Uterus (tissue), 4 donors: ENCODE measurements at places on chromosomes 7 and 10. TPM values are rescaled to one million over a fixed set of nuclear protein-coding genes. Genes with fewer than 3 reads are reported as not detected.

Gene RNF133
- 3.8 TPM for total RNA-seq

Gene CYP2C19
- not detected for total RNA-seq

GRCh38 chr10:78973901-78974616 is 94.7 kb upstream of the ZMIZ1 start:
- no peak for DNase-seq

Gene MMD2
- total RNA-seq: not detected

Gene CNPY1
- total RNA-seq: not detected

DNA sequence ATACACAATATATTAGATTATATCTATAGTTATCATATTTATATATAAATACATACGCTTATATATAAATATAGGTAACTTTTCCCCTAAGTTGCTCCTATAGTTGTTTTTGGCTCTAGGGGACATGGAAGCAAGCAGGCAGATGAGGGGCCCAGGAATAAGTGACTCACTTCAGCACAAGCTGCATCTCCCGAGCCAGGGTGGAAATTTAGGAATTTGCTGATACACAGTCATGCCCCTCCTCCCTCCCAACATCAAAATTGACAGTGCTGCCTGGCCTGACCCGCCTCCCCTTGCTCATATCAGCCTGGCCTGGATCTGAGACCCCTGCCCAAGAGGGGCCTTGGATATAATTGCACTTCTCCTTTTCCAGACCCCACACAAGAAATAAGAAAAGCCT is 33.8 kb downstream of the MKI67 start:
- no peak for DNase-seq

Gene RBM48
- 24.1 TPM for total RNA-seq

Gene SFTPA2
- not detected for total RNA-seq

Gene FAM24B
- total RNA-seq: 2.3 TPM

GRCh38 chr7:87105401-87105800 is 45.9 kb upstream of the ELAPOR2 start:
- no peak for DNase-seq

Gene IL2RA
- total RNA-seq: 0.15 TPM

- no peak for DNase-seq
Observed at GRCh38 chr7:65409363-65409762, 35.7 kb downstream of the ZNF92 start.

Gene ACHE
- 10.7 TPM for total RNA-seq

- DNase-seq: no peak
Observed at GRCh38 chr7:39317107-39317506, 249.1 kb upstream of the YAE1 start.

Gene GJC3
- 0.79 TPM for total RNA-seq

- no peak for DNase-seq
Observed at GRCh38 chr7:91916051-91916440, 24.6 kb upstream of the AKAP9 start.

DNA sequence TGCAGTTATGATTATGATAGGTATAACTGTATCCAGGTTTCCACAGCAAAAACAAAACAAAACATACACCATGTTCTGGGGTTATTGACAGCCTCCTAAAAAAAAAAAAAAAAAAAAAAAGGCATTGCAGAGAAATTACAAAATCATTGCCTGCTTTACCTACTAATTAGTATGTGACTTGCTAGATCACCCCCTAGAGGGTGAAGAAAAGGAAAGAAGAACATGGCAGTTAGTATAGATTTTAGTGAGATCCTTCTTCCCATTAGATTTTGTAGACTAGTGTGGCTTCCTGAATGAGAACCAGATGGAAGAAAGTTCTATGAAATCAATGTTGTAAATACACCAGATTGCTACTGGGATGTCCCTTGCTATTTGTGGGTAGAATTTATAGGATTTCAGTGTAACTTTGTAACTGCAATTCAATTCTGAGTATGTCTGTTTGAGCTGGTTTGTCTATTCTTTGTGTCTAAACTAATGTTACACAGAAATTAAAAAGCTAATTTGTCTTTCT is 24.0 kb upstream of the AGBL3 start:
- DNase-seq: no peak

GRCh38 chr10:103546401-103546800 is 52.9 kb downstream of the NEURL1 start:
- no peak for DNase-seq

Gene PLCE1
- total RNA-seq: 11.8 TPM

DNA sequence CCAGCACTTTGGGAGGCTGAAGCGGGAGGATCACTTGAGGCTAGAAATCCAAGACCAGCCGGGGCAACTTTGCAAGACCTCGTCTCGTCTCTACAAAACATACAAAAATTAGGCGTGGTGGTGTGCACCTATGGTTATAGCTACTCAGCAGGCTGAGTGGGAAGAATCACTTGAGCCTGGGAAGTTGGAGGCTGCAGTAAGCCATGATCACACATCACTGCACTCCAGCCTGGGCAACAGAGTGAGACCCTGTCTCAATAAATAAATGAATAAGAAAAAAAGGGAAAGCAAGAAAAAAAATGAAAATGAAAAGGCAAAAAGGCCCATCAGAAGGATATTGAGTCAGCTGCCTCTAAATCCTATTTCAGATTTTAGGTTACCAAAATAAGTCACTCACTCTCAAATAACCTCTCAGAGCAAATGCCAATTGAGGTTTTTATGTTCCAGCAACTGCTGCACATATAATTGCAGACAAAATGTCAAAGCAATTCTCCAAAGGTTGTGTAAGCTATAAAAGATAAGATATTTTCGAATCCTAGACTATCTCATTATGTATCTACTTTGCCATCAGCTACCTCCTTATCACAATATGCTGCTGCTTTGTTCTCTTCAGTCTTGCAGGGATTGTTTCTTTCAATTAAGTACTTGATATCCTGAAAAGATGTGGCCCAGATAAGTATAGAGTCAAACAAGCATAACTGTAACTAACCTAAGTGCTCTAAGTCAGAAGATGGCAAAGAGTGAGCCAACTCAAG is 4.7 kb downstream of the BAZ1B start:
- no peak for DNase-seq
